A673 (cell line): ENCODE measurements at places on chromosomes 12 and 14. TPM values are rescaled to one million over a fixed set of nuclear protein-coding genes. Genes with fewer than 3 reads are reported as not detected.

NACA gene
- 906 and 908 TPM in 2 replicates for total RNA-seq

VRTN gene
- not detected in 2 replicates for total RNA-seq

SERPINA9 gene
- total RNA-seq = not detected in 2 replicates

RDH12 gene
- not detected in 2 replicates for total RNA-seq

RCOR1 gene
- 97.8 and 102 TPM in 2 replicates for total RNA-seq

DNAJC22 gene
- 1.9 and 3.0 TPM in 2 replicates for total RNA-seq

RERG gene
- total RNA-seq = 0.35 TPM in 1 of 2 replicates, not detected in the other

DNA sequence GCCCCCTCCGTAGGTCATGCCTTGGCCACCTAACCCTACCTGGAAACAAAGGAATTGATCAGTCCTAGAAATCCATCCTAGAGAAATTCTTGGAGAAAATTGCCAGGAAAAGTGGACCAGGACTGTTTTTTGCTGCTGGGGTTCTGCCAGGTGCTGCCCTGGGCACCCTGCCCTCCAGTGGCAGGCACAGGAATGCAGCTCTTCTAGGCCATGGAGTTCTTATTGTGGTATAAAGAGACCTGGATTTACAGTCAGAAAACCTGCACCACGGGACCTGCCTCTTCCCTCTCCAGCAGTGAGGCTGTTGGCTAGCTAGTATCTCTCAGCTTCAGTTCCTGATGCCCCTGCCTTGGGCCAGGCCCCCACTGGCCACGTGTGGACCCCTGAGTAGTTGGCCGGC, 59.7 kb downstream of the SLC24A4 start:
- DNase-seq = no peak

DNA sequence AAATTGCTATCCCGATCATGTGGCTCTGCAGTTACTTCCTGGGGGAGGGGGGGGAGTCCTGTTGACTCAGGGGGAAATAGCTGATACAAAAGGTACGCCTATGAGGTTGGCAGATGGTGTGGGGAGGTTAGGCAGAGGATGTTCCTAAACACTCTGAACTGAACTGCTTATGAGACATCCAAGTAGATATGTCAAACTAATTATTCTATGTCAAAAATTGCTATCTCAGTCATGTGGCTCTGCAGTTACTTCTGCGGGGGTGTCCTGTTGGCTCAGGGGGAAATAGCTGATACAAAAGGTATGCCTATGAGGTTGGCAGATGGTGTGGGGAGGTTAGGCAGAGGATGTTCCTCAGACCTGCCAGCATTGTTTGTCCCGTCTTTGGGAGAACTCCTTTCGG, 5.1 kb upstream of the VCPKMT start:
- DNase-seq = no peak

GRCh38 chr12:31967539-31967938, 8.3 kb downstream of the RESF1 start:
- DNase-seq = no peak

- peak; percentile 8 for DNase-seq
These were observed 120.9 kb downstream of the TMEM132C start for GRCh38 chr12:128387811-128388422.

DNA sequence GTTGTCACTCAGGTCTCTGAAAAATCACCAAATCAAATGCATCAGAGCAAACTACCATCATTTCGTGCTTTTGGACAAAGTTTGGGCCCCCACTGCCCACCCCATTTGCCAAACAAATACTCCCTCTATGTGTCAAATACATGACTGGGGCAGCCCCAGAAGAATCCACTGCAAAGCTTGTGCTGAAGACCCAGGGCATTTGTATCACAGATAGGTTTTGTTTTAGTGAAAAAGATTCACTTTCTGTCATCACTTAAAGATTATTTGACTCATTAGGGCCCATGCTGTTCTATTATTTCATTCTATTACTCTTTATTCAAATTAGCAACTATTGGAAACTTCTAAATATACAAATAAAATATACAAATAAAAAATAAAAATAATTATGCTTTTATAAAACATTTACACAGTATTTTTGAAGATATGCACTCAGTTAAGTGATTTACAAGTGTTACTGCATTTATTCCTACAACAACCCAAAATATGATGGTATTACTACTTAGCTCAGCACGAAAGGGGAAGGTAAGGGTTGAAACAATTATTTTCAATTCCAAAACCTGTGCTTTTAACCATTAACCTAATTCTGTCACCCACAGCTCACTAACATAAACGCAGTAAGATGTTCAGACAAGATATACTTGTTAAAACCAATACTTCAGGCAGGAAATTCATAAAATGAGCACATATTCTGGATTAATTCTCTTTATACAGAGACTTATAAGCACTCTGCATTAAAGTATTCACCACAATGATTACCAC, 36.5 kb downstream of the LRIG3 start:
- no peak for DNase-seq

GRCh38 chr12:44816446-44817017, 59.6 kb downstream of the NELL2 start:
- peak; percentile 72 for DNase-seq

DNA sequence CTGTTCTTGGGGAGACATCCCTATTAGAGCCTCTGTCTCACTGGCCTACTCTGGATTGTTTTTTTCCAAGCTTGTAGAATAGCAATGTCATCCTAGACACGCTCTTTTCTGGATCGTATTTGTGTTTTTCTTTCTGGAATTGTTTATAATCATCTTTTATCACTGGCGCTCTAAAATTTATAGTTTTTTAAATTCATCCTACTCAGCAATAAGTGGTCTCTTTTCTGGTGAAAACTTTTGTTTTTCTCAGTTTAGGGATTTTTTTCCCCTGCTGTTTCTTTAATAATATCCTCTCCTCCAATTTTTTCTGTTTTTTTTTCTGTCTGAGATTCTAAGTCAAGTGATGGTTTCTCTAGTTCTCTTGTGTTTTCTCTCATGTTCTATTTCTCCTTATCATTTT, 25.2 kb downstream of the PDE6H start:
- DNase-seq = no peak
